Esophagus squamous epithelium (tissue), 5 donors: ENCODE measurements at places on chromosomes 12 and 14.
A peak's percentile ranks its signal among the peaks of the same experiment; 100 is the strongest.

- H3K27me3 ChIP-seq = no peaks in the 10 kb centered on the region
- H3K4me1 ChIP-seq = no peaks in the 10 kb centered on the region
- DNase-seq = no peak
- no peaks in the 10 kb centered on the region for H3K36me3 ChIP-seq
Observed at GRCh38 chr12:91804533-91804932, 341.1 kb downstream of the BTG1 start.

DNA sequence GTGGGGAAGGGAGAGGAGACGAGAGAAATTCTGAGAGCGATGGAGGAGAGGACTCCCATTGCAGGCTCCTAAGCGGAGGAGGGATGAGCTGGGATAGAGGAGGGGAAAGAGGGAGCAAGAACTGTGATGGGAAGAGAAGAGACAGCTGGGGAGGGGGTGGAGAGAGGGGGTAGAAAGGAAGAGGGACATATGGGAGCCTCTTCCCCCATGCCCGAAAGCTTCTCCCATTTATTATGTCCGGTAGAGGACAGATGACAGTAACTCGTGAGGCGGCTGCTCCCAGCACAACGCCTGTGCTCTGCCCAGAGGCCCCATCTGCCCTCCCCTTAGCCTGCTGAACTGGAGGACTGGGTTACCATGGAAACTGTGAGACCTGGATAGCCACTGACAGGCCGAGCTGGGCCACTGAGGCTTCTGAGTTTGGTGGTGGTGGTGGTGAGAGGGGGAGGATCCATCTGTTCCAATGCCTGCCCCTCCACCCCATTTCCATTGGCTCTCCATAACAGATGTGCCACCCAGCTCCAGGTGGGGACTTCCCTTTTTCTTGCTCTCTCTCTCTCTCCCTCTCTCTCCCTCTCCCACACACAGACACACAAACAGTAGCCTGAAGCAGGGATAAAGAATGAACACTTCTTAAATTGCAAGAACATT lies 8.3 kb downstream of the CPNE6 start:
- no peaks in the 10 kb centered on the region for H3K27me3 ChIP-seq
- peaks cover 21% of the 10 kb centered on the region for H3K4me1 ChIP-seq
- H3K27ac ChIP-seq = no peak overlapping the region
- no peak for DNase-seq
- no peak overlapping the region for H3K4me3 ChIP-seq

DNA sequence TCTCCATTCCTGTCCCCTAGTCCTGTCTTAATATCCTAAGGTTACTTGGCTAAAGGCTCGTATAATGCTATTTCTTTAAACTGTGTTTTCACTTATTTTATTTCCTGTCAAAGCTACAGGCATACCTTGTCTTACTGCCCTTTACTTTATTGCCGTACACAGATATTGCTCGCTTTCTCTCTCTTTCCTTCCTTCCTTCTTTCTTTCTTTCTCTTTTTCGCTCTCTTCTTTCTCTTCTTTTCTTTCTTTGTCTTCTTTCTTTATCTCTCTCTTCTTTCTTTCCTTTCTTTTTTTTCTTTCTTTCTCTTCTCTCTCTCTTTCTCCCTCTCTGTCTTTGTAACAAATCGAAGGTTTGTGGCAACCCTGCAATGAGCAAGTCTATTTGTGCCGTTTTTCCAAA lies 123.9 kb upstream of the ARHGAP5 start:
- no peaks in the 10 kb centered on the region for H3K36me3 ChIP-seq
- peaks cover 22% of the 10 kb centered on the region for H3K4me1 ChIP-seq
- no peaks in the 10 kb centered on the region for H3K27me3 ChIP-seq
- H3K4me3 ChIP-seq = no peak overlapping the region
- no peak overlapping the region for H3K27ac ChIP-seq

DNA sequence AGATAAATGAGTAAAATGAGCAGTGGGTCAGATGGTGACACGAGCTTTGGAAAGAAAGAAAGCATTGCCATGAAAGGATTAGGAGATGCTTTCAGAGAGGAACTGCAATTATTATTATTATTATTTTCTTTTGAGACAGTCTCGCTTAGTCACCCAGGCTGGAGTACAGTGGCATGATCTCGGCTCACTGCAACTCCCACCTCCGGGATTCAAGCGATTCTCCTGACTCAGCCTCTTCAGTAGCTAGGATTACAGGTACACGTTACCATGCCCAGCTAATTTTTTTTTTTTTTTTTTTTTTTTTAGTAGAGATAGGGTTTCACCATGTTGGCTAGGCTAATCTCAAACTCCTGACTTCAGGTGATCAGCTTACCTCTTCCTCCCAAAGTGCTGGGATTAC lies 77.4 kb downstream of the ST8SIA1 start:
- DNase-seq = no peak
- no peak overlapping the region for H3K27ac ChIP-seq
- H3K4me1 ChIP-seq = peaks cover 40% of the 10 kb centered on the region
- H3K4me3 ChIP-seq = no peak overlapping the region
- H3K27me3 ChIP-seq = no peaks in the 10 kb centered on the region

DNA sequence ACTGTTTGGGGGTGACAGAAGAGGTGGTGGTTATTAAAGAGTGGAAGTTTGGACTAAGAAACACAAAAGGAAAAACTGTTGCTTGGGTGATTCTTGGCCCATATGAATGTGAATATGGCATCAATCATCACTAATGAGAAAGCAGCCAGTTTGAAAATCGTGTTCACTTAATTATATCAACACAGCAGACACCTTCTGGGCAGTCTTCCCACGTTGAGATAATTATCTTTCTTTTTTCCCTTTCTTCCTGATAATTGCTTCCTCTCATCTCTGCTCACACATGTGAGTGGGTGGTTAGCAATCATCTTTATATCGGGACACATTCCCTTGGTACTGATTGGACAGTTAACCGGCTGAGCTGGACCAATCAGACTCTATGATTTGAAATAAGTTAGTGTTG lies 539.7 kb downstream of the AACS start:
- no peak overlapping the region for H3K27ac ChIP-seq
- H3K4me3 ChIP-seq = no peak overlapping the region
- peaks cover 5% of the 10 kb centered on the region for H3K4me1 ChIP-seq

DNA sequence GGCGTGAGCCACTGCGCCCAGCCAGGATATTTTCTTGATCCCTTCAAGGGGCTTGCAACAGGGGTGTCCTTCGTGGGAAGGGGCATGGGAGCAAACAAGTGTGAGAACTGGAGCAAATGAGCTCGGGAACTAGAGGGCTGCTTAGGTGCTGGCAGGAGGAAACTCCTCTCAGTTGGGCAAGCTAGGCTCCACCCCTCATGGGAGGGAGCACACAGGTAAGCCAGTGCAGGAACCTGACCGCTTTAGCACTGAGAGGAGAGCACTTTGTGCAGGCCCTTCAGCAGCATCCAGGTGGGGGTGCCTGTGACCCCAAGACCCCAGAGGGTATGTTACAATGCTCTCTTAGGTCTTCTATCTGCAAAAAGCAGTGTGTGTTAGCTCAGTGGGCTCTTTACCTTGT lies 755.4 kb upstream of the MDGA2 start:
- no peak overlapping the region for H3K4me3 ChIP-seq
- no peaks in the 10 kb centered on the region for H3K4me1 ChIP-seq
- no peak for DNase-seq
- no peak overlapping the region for H3K27ac ChIP-seq

DNA sequence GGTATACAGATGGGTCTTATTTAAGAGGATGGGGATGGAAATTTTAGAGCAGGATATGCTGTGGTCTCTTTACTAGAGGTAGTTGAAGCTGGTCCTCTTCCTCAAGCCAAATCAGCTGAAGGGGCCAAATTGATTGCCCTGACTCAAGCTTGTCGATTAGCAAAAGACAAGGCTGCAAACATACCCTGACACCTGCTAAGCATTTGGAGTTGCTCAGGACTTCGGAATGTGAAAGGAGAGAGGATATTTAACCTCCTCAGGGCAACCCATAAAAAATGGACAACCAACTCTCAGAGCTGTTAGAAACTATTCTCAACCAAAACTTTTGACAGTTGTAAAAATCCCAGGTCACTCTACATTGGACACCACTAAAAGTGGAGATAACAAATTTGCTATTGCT lies 15.6 kb downstream of the PTGDR start:
- no peaks in the 10 kb centered on the region for H3K36me3 ChIP-seq
- H3K27me3 ChIP-seq = no peaks in the 10 kb centered on the region
- H3K27ac ChIP-seq = no peak overlapping the region
- no peaks in the 10 kb centered on the region for H3K4me1 ChIP-seq

DNA sequence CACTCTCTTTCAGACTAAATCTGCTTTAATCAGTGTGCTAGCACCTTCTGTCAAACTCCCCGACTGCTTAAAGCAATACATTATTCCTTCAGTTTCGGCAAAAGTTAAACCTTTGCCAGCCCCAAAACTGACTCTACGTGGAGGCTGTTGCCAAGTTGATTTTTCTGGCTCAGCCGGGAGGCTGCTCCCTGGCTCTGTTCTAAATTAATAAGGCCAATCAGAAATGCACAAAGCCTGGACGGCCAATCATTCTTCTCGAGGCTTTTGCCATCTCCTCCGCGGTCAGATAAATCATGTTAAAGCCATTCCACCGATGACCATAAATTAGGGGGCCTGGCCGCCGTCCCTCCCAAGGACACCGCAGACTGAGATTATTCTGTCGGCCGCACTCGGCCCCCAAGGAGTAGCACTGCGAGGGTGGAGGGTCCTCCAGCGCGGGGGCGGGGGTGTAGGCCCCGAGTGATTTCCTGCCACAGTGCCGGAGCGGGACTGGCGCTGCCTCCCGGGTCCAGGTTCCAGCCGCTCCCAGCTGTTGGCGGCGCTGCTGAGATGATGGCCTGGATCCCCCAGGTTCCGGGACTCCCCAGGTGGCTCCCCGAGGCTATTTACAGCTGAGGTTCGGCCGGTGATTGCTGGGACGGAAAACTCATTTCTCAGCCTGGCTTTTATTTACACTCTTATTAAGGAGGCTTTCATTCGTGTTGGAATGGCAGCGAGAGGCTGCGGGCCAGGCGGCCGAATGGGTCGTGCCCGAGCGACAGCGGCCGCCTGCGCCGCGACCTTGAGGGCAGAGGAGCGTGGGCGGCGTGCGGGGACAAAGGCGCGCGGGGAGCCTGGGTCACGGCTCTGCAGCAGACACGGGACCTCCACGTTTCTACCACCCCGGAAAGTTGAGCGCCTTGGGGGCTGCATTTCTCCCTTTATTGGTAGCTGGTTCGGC lies 165.1 kb downstream of the MON2 start:
- no peaks in the 10 kb centered on the region for H3K36me3 ChIP-seq
- H3K4me3 ChIP-seq = peak overlapping the region; percentile 69
- H3K27ac ChIP-seq = peak overlapping the region; percentile 86
- H3K27me3 ChIP-seq = no peaks in the 10 kb centered on the region
- DNase-seq = no peak

DNA sequence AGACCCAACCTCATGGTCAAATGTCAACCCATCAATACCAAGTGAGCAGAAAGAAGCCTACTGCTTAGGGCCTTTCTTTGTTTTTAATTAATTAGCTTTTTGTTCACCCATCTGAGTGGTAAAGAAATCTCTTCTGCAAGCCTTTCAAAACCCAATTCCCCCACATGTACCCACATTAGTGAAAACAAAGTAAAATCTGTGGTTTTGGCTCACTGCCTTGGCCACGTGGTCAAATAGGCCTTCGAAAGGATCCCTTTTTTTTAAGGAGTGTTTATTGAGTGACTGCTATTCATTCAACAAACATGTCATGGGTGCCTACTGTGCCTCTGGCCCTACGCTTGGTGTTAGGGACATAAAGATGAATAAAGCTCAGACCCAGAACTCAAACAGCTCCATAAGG lies 160.1 kb downstream of the NUAK1 start:
- H3K4me1 ChIP-seq = no peaks in the 10 kb centered on the region
- no peak for DNase-seq
- H3K36me3 ChIP-seq = no peaks in the 10 kb centered on the region
- H3K4me3 ChIP-seq = no peak overlapping the region

GRCh38 chr12:112973818-112974231 lies 4.5 kb upstream of the OAS2 start:
- H3K4me1 ChIP-seq = peaks cover 11% of the 10 kb centered on the region
- peaks cover 32% of the 10 kb centered on the region for H3K36me3 ChIP-seq
- no peak for DNase-seq
- H3K27ac ChIP-seq = no peak overlapping the region

GRCh38 chr14:38992067-38992844 lies 110.8 kb downstream of the SEC23A start:
- H3K4me3 ChIP-seq = no peak overlapping the region
- no peak for DNase-seq
- H3K27me3 ChIP-seq = no peaks in the 10 kb centered on the region
- H3K36me3 ChIP-seq = no peaks in the 10 kb centered on the region
- H3K4me1 ChIP-seq = no peaks in the 10 kb centered on the region

GRCh38 chr12:121116318-121117225 lies 16.1 kb upstream of the P2RX7 start:
- H3K27ac ChIP-seq = no peak overlapping the region
- no peaks in the 10 kb centered on the region for H3K4me1 ChIP-seq
- DNase-seq = no peak
- no peaks in the 10 kb centered on the region for H3K36me3 ChIP-seq

GRCh38 chr12:108123402-108123801 lies 5.7 kb upstream of the WSCD2 start:
- DNase-seq = no peak
- H3K27ac ChIP-seq = no peak overlapping the region
- no peaks in the 10 kb centered on the region for H3K27me3 ChIP-seq
- H3K4me3 ChIP-seq = no peak overlapping the region
- no peaks in the 10 kb centered on the region for H3K36me3 ChIP-seq

DNA sequence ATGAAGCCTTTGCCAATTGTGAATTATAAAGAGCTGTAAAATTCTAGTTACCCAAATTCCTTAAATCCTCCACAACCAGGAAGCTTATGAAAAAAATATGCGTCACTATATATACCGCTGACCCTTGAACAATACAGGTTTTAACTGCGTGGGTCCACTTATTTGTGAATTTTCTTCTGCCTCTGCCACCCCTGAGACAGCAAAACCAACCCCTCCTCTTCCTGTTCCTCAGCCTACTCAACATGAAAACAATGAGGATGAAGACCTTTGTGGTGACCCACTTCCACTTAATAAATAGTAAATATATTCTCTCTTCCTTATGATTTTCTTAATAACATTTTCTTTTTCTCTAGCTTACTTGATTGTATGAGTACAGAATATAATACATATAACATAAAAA lies 42.2 kb downstream of the CMKLR1 start:
- H3K36me3 ChIP-seq = no peaks in the 10 kb centered on the region
- DNase-seq = no peak
- peak overlapping the region; percentile 36 for H3K27ac ChIP-seq
- peaks cover 25% of the 10 kb centered on the region for H3K27me3 ChIP-seq
- no peak overlapping the region for H3K4me3 ChIP-seq

- H3K4me3 ChIP-seq = no peak overlapping the region
- no peak for DNase-seq
- no peaks in the 10 kb centered on the region for H3K36me3 ChIP-seq
Observed at GRCh38 chr14:99707921-99708320, 23.8 kb downstream of the CYP46A1 start.

GRCh38 chr12:2092890-2093289 lies 40.1 kb downstream of the CACNA1C start:
- H3K27me3 ChIP-seq = no peaks in the 10 kb centered on the region
- no peak overlapping the region for H3K27ac ChIP-seq
- peaks cover 34% of the 10 kb centered on the region for H3K4me1 ChIP-seq
- DNase-seq = no peak

DNA sequence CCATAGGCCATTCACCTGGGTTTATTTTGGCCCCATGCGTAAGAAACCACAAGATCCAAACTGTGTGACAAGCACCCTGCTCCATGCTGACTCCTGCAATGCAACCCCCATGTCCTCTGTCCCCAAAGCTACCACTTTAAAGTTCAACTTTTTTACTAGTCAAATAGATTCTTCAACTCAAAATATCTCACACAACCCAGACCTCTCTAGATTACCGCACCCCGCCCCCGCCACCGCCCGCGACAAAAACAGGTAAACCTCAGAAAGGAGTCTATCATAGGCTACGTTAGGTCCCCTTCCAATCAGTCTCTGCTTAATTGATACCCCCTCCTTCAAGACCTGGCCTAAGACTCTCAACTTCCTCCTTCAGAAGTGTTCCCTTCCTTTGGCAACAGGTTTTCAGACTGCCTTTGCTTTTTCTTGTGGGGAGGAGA lies 2.2 kb downstream of the ZFP36L1 start:
- peak overlapping the region; percentile 69 for H3K4me3 ChIP-seq
- H3K27me3 ChIP-seq = no peaks in the 10 kb centered on the region
- H3K4me1 ChIP-seq = peaks cover 52% of the 10 kb centered on the region
- H3K36me3 ChIP-seq = peaks cover 51% of the 10 kb centered on the region
